ENCODE measurements at places on chromosomes 1 and 21.

DNA sequence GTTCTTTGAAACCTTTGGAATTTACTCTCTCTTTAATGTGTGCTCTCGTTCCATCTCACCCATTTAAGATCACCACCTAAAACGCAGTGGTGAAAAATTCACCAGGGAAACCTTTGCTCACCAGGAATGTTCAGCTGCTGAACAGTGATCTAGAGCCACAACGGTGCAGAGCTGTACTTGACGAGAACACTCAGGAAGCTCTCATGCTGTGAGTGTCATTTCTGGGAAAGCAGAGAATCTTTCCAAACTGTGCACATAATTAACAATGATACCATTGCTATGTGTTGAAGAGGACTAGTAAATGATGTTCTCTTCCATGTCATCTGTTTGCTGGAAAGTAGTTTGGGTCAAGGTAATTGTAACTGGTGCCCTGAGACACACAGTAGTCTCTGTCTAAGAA, 117.1 kb downstream of the ZZZ3 start:
- DNase-seq: no peak

GRCh38 chr1:54160351-54160750, 7.6 kb upstream of the CDCP2 start:
- DNase-seq: no peak

DNA sequence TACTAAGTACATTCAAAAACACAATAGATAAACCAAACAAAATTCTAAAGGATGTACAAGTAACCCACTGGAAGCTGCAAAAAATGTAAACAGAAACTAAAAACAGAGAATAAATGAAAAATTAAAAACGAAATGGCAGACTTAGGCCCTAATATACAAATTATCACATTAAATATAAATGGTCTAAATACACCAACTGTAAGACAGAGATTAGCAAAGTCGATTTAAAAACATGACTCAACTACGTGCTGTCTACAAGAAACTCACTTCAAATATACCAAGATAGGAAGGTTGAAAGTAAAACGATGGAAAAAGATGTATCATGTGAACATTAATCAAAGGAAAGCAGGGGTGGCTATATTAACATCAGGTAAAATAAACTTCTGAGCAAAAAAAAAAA, 23.1 kb downstream of the SLC19A1 start:
- no peak for DNase-seq

GRCh38 chr1:215710036-215710898, 143.2 kb downstream of the KCTD3 start:
- no peak for DNase-seq

DNA sequence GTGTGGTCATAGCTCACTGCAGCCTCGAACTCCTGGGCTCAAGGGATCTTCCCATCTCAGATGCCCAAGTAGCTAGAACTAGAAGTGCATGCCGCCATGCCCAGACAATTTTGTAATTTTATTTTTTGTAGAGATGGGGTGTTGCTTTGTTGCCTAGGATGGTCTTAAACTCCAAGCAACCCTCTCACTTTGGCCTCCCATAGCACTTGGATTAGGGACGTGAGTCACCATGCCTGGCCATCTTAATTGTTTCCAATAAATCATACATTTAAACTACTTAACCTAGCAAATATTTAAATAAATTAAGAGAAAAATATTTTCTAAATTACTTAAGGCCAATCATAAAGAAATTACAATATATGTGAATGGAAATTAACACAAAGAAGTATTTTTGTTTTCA, 35.1 kb upstream of the ADGRL4 start:
- no peak for DNase-seq

DNA sequence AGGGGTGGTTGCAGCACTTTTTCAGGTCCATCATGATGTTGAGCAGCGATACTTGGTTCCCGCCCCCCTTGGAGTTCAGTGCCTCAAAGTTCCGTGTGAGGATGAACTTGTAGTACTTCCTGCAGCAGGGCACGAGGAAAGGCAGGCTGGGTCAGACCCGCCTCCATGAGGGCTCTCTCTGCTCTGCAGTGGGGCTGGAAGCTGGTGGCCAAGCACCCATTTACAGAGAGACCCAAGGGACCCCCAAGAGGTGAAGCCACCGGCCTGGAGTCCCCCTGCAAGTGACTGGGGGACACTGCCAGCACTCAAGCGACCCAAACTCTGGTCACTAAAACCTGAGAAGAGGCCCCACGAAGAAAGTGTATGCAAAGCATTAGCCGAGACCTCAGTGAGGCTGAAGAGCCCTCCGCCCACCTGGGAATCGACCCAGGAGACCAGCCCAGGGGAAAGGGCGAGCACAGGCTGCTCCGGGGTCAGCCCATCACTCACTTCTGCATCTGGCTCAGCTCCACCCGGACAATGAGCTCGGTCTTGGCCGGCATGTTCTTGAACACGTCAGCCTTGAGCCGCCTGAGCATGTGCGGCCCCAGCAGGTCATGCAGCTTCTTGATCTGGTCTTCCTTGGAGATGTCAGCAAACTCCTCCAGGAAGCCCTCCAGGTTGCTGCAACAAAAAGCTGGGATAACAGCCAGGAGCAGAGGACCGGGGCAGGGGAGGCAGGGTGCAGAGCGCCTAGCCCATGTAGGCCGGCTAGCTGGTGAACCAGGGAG, 45.2 kb downstream of the CHD5 start:
- DNase-seq: no peak

GRCh38 chr1:147717051-147717705, 43.2 kb downstream of the GJA5 start:
- DNase-seq: no peak

DNA sequence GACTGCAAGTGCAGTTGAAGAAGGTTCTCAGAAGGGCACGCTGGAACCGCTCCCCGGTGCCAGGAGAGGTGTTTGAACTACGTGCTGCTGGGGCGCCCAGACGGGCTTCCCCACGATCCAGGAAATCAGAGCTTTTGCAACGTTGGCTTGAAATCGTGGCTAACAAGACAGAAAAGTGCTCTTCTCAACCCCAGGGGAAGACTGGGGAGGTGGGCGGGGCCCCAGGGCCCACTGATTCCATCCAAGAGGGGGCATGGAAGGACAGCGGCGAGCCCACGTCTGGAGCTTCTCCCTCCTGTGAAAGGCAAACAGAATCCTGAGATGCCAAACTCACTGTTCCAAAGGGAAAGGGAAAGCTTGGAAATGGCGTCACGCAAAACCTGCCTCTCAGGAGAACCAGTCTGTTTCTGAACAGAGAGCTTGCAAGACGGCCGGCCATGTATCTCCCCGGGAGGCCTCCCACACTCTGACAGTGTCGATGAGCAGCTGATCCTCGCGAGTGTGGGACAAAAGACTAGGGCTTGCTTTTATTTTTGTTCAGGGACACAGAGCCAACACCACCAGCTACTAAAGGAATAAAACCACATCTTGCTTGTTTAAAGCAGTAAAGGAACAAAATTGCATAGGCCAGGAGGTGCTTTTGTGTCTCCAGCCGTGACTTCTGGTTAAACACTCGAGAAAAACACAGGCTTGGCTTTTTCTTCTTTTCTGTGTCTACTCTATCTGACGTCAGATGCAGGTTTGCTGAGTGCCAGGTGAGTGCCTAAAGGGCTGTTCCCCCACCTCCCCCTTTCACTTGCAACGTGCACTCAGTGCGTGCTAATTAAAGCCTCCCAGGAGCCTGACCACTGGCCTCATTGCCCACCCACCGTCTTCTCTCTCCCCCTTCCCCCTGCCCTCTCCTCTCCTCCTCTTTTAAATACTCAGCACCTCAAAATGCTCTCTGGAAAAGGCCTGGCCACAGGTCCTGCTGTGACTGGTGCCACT, 41.5 kb downstream of the LRRC3 start:
- DNase-seq: no peak

- DNase-seq: no peak
Measured at GRCh38 chr1:33311706-33312412, 9.0 kb downstream of the A3GALT2 start.

DNA sequence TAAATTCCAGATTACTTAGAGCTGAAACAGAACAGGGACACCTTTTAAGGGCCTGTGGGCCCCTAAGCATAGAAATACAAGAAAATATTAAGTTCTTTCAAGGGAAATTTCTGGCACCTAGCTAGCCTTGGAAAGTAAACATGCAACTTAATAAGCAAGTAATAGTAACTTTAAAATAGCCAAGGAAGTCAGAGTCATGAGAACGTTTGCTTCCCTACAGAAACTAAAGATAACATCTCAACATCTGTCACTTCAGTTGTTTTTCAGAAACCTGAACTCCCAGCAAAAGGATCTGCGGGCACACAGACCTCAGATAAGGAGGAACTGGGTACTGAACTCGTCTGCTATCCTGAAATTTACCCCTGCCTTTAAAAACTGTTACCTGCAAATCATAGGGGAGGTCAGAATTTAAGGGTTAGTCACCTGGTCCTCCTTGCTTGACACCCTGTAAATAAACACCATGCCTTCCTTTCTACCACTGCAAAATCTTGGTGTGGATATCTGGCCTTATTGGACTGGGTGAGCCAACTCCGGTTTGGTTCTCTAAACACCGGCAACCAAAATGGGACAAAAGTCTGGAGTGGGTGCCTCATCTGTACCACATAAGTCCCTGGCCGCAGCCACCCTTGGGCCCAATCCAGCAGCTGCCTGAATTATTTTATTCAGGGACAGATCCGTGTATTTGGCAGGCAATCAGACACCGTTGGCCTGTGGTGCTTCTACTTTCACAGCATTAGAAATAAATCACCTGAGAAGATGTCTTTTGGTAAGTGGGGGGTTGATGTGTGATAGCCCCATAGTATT, 27.9 kb downstream of the NRDC start:
- no peak for DNase-seq

DNA sequence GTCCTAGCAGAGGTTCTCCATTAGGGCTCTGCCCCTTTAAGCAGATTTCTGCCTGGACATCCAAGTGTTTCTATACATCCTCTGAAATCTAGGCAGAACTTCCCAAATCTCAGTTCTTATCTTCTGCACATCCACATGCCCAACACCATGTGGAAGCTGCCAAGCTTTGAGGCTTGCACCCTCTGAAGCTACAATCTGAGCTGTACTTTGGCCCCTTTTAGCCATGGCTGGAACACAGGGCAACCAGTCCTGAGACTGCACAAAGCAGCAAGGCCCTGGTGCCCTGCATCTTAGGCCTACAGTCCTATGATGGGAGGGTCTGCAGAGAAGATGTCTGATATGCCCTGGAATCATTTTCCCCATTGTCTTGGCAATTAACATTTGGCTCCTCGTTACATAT, 8.0 kb downstream of the HAO2 start:
- DNase-seq: no peak

GRCh38 chr1:172585861-172586260, 52.9 kb downstream of the SUCO start:
- no peak for DNase-seq

DNA sequence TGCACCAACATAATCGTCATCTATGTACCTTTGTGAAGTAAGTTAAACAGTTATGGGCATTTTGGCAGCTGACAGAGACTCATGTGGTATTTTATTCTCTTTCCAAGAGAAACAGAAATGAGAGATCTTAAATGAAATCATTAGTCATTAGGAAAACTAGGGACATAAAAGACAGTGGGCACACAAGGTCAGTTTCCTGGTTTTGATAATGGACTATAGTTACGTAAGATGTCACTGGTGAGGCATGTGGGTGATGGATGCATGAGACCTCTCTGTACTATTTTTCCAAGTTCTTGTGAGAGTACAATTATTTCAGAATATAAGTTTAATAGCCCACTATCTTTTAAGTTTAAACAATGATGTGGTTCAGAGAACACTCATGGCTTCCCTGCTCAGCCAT, 216.9 kb downstream of the APP start:
- no peak for DNase-seq

DNA sequence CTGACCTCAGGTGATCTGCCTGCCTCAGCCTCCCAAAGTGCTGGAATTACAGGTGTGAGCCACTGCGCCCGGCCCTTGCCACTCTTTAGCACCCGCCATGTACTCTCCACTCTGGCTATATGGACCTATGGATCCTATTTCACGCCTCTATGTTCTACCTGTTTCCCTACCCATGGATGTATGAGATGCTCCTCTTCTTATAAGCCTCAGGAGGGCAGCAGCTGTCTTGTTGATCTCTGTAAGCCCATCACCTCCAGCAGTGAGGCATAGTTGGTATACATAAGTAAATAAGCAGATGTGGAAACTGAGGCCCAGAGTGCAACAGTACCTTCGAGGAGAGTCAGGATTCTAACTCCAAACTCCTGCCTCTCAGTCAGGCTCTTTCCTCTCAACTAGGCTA, 24.7 kb upstream of the ARTN start:
- no peak for DNase-seq

DNA sequence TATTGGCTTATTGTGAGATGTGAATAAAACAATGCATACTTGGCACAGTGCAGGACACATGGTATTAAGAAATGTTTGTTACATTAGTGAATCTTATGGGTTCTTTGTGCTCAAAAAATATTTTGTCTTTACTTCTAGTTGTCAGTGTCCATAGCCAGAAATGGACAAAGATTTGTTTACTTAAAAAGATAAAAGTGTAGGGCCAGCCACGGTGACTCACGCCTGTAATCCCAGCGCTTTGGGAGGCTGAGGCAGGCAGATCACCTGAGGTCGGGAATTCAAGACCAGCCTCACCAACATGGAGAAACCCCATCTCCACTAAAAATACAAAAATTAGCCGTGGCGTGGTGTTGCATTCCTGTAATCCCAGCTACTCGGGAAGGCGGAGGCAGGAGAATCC, 654.6 kb upstream of the NEGR1 start:
- no peak for DNase-seq

DNA sequence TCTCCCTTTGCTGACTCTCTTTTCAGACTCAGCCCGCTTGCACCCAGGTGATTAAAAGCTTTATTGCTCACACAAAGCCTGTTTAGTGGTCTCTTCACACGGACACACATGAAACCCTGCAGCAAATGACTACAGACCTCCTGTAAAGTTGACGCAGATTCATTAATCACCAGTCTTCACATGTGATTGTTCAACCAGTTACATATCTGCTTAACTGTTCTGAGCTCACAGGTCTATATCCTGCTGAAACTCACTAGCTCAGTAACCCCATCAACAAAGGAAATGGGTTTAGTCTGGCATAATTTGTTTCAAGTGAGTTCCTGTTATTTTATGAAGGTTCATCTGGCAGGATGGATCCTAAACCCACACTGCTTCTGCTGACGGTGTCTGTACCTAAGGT, 68.4 kb upstream of the GJA8 start:
- no peak for DNase-seq

- DNase-seq: no peak
Measured at GRCh38 chr1:21020151-21020550, 156.5 kb downstream of the EIF4G3 start.

DNA sequence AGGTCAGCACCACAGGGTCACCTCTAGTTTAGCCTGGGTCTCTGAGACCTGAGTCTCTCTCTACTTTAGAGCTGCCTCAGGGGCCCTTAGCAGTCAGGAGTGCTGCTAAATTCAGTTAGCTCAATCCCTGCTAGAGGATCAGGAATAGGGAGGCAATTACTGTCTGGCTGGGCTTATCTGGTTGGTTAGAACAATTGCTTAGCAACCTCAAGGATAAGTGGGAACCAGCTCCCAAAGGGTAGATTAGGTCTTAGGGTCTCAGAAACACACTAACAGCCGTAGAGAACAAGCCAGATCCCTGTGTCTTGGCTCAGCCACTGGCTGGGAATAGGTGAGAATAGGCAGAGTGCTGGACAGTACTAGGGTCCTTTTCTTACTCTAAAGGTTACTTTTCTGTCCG, 7.7 kb downstream of the PM20D1 start:
- no peak for DNase-seq
